Hepatic stellate cell (primary cell): ENCODE measurements at places on chromosomes 6 and 20.

DNA sequence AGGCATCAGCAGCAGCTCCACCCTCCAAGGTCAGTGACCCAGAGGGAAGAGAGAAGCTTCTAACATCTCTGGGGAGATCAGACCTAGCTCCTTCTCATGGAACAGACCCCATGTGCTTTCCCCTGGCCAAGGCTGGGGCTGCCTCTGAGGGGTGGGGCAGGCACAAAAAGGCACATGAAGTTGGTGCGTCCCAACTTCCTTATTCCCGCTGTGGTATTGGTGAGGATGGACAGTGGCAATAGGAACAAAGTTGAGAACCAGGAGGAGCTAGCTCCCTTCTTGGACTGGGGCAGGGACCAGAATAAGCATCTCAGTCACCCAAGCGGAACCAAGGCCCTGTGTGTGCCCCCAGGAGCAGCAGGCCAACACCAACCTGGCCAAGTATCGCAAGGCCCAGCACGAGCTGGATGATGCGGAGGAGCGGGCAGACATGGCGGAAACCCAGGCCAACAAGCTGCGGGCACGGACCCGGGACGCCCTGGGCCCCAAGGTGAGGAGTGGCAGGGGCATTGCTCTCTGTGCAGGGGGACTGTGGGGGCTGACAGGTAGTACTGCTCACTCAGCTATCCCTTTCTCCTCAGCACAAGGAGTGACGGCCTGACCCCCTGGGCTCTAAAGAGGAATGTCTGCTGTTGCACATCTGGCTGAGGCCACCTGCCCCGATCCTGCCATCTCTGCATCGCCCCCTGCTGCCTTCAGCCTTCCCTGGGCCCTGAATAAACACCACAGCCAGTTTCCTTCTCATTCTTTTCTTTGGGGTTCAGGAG, 46.1 kb downstream of the MYH7B start:
- DNase-seq = no peak

GRCh38 chr20:40894237-40894630, 134.4 kb upstream of the TOP1 start:
- DNase-seq = no peak

- DNase-seq = no peak
Measured at GRCh38 chr6:40780637-40781036, 193.5 kb upstream of the LRFN2 start.

DNA sequence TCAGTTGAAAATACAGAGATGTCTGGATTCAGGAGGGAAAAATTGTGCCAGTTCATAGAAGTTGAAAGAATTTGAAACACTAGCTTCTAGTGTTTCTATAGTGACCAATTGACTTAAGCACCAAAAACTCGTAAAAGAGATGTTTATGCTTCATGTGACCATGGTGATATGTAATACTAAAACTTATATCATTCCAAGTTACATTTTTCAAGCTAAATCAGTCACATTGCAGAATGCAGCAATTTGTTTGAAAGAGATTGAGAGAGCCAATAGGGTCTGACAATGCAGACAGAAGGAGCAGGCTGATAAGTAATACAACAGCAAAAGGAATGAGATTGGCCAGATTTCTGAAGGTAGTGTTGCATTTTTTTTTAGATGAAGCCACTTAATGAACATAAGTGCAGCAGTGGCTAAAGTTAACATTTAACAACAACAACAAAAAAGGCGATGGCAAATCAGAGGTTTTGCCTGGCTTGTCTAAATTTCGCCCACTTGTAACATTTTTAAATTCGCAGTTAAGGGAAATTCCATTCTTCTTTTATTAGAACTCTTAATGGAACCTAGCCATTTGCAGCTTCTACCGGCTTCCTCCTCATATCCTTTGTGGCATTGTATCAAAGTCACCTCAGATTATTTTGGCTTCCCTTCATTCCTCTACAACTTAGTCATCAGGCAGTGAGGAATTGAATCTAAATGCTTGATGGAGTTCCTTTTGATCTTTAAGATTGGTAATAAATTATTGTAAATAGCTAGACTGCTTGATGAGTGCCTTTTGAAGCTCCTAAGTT, 484.0 kb upstream of the SOX4 start:
- peak; percentile 13 for DNase-seq

- no peak for DNase-seq
Measured at GRCh38 chr6:37061157-37061804, 55.8 kb downstream of the FGD2 start.

DNA sequence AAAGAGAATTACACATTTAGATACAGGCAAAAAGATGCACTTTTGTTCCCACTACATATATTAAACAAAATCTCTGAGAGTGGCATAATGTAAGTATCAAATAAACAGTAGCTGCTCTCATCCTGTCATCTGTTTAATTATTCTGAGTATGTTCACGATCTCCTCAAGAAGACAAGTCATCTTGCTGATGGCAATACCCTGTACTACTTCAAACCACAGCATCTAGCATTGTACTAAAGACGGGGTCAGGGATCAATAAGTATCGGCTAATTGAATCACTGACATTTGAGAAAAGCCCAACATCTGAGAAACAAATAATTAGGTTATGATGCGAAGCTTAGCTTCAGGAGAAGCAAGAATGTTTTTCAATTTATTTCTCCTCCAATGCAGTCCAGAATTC, 175.1 kb downstream of the PTPRK start:
- DNase-seq = no peak

DNA sequence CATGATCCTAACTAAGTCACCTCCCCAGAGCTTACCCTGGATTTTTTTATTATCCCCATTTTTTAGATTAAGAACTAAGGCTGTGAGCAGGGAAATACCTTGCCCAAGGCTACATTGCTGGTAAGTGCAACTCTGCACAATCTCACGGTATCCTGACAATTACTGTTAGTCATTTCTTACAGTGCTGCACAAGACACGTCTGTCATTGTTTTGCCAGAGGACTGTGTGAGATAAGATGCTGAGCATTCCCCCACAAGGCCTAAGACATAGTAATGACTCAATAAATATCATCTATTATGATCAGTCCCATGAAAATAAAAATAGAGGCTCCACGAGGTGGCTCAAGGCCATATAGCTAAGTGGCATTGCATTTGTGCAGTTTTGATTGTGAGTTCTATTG, 21.0 kb downstream of the PFDN4 start:
- DNase-seq = no peak
